ENCODE measurements at places on chromosomes 7 and 10.

- no peak for DNase-seq
Observed at GRCh38 chr7:149166630-149167352, 19.5 kb downstream of the ZNF398 start.

GRCh38 chr7:156006024-156006423 lies 193.8 kb upstream of the SHH start:
- no peak for DNase-seq

GRCh38 chr10:74502963-74503608 lies 323.3 kb upstream of the KAT6B start:
- DNase-seq = peak; percentile 10

GRCh38 chr10:99316374-99316773 lies 12.8 kb upstream of the CNNM1 start:
- DNase-seq = no peak

GRCh38 chr10:73931767-73932619 lies 21.1 kb downstream of the PLAU start:
- DNase-seq = no peak

- no peak for DNase-seq
Observed at GRCh38 chr10:13414855-13415254, 66.8 kb upstream of the SEPHS1 start.

GRCh38 chr10:11851910-11852309 lies 28.8 kb downstream of the PROSER2 start:
- no peak for DNase-seq

- no peak for DNase-seq
Observed at GRCh38 chr10:103762162-103762561, 93.2 kb downstream of the SH3PXD2A start.

DNA sequence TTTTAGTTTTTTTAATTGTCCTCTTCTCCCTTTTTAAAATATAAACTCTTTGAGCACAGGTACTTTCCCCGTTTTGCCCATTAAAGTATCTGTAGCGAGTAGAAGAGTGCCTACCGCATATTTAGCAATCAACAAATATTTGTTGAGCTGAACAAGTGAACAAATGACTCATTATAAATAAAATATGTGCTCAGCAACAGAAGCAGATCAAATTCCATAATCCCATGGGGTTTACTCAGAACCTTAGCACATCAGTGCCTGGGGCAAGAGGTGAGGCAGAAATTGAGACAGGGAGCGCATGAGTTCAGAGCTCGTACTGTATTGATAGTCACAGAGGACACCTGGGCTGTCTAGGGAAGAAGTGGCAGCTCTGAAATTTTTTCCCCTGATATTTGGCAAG lies 161.0 kb downstream of the SEM1 start:
- DNase-seq = no peak

DNA sequence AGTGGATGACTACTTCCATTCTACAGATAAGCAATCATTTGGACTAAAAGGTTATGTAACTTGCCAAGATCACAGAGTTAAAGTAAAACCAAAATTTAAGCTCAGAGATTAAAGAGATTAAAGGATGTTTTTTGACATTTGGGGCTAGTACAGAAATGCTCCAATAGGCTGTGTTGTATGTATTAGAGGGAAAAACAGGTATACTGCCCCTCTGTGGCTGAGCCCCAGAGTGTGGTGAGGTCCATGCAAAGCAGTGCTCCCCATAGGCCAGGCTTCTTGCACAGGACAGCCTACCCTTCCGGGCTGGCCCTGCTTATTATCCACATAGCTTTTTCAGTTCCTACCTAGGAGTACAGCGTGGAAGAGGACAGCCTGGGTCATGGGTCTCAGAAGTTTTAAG lies 322.8 kb downstream of the POM121L12 start:
- no peak for DNase-seq

GRCh38 chr7:114852293-114852692 lies 69.6 kb upstream of the MDFIC start:
- DNase-seq = no peak

Measured in NCI-H2227 treated with DMSO at 0.1 percent for 48 hours (cell line).